Activated CD4-positive, alpha-beta T cell treated with anti-CD3 and anti-CD28 coated beads, Interleukin-2, amount 10 ng/mL, durations not matched to agents 24 days and 14 days (primary cell): ENCODE measurements at places on chromosomes 6 and 20. TPM values are rescaled to one million over a fixed set of nuclear protein-coding genes. Genes with fewer than 3 reads are reported as not detected.

The EFCAB8 gene
- total RNA-seq: 0.33 and 0.54 TPM in 2 replicates

The XKR7 gene
- total RNA-seq: not detected in 2 replicates

The VWA7 gene
- 3.0 and 3.2 TPM in 2 replicates for total RNA-seq

The SIRPD gene
- total RNA-seq: not detected in 2 replicates

The WFDC5 gene
- total RNA-seq: not detected in 2 replicates

The BPIFA1 gene
- not detected in 2 replicates for total RNA-seq

The ZFP64 gene
- total RNA-seq: 12.6 and 12.8 TPM in 2 replicates

The NOTCH4 gene
- total RNA-seq: 0.28 and 0.37 TPM in 2 replicates

The TMEM200A gene
- 1.3 and 1.6 TPM in 2 replicates for total RNA-seq

The CD2AP gene
- total RNA-seq: 26.3 and 29.6 TPM in 2 replicates

The HSPA1L gene
- 1.8 and 2.5 TPM in 2 replicates for total RNA-seq

The CGAS gene
- total RNA-seq: 45.0 and 49.7 TPM in 2 replicates

The PROCR gene
- total RNA-seq: 0.24 and 0.84 TPM in 2 replicates

The WFDC10B gene
- total RNA-seq: not detected in 2 replicates

The MAPK14 gene
- 40.9 and 42.5 TPM in 2 replicates for total RNA-seq

The GNAS-AS1 gene
- 0.64 and 1.6 TPM in 2 replicates for total RNA-seq

The CENPW gene
- 42.7 and 45.8 TPM in 2 replicates for total RNA-seq

The SIRPG gene
- 33.8 and 34.3 TPM in 2 replicates for total RNA-seq

The MICA gene
- 6.5 and 7.3 TPM in 2 replicates for total RNA-seq

The SMOC2 gene
- not detected in 2 replicates for total RNA-seq

The TBX18 gene
- total RNA-seq: not detected in 2 replicates
